Hepatic stellate cell (primary cell): ENCODE measurements at places on chromosomes 5 and 9.

- DNase-seq: peak; percentile 17
Observed at GRCh38 chr5:96855031-96855872, 21.0 kb upstream of the ERAP2 start.

GRCh38 chr9:129595311-129595741 lies 25.6 kb downstream of the C9orf50 start:
- DNase-seq: no peak

DNA sequence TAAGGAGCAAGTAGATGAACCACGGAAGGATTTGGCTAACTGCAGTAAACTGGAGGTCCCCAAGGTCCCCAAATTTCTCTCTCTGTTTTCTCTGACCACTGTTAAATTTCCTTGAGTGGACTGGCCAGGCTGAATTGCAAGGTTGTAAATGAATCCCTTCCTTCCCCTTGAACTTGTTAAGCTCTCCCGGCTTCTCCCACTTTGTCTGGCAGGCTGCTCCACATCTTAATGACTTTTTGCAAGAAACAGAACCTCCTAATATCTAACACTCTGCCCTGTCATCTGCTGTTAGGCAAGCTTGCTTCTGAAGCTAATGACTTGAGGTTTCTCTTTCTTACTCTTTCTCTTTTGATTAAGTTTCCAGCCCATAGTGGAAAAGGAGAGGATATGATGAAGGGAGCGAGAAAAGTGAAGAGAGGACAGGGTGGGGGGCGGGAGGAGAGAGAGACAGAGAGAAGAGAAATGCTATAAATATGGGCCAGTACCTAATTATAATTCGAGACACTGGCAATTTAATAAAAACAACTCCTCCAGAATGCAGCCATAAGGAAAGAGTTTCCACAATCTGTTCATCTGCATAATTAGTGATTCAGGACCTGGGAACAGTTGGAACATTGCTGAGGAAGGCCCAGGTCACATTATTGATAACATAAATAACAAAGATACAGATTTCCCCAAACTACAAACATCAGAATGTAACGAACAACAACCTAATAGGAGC lies 437.3 kb upstream of the MPDZ start:
- DNase-seq: no peak

DNA sequence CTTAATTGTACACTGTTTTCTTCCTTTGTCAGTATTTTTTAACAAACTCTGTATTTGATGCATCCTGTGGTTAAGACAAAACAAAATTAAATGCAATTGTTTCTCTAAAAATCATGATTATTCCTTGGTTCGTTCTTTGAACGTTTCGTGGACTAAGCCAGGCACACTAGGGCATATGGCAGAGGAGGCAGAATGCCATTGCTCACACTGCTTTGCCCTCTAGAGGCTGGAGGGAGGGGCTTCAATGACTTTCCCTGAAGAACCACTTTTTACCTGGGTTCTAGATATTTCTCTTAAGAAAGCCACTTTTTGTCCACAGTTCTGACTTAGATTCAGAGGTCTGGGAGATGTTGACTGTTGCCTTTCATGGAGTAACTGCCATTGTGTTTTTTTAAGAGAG lies 236.2 kb upstream of the ADAMTSL1 start:
- DNase-seq: no peak

- no peak for DNase-seq
Observed at GRCh38 chr5:131305906-131306305, 42.1 kb downstream of the CDC42SE2 start.

- no peak for DNase-seq
Observed at GRCh38 chr5:4205398-4205797, 609.8 kb downstream of the IRX1 start.

GRCh38 chr5:149143470-149143869 lies 2.2 kb downstream of the ABLIM3 start:
- peak; percentile 59 for DNase-seq

DNA sequence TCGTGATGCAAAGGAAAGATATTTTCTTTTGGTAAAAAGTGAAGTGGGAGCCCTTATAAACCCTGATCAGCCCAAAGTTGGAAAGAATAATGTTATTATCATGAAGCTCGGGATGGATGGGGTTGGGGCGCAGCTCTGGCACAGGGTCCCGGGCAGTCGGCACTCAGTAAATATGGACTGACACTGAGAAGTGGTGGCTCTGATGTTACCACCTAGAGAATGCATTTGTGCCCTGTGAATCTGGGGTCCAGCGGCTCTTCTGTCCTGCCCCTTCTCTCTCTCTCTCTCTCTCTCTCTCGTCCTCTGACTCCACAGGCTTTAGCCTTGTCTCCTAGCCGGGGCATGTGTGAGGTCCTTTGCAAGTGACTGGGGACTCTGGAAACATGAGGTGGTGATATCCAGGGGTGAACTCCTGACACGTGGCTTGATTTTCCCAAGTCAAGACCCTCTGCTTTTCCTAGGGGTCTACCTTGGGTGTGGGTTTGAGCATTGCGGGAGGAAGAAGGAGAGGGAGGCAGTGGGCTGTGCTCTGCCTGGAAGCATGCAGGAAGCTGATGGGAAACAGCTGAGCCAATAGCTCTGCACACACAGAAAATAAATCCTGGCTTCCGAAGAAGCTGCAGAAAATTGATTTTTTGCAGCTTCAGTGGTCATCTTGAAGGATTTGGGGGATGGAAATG lies 162.7 kb downstream of the MACROH2A1 start:
- no peak for DNase-seq

- no peak for DNase-seq
Observed at GRCh38 chr5:149141957-149142851, 911 bp downstream of the ABLIM3 start.

DNA sequence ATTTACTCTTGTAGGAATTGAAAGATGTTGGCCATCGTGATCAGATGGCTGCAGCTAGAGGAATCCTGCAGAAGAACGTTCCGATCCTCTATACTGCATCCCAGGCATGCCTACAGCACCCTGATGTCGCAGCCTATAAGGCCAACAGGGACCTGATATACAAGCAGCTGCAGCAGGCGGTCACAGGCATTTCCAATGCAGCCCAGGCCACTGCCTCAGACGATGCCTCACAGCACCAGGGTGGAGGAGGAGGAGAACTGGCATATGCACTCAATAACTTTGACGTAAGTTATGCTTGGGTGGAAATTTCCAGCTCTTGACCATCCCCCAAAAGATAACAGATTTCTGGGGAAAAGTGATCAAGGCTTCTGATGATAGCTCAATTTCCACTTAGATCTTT lies 50.6 kb downstream of the LRRTM2 start:
- DNase-seq: no peak

DNA sequence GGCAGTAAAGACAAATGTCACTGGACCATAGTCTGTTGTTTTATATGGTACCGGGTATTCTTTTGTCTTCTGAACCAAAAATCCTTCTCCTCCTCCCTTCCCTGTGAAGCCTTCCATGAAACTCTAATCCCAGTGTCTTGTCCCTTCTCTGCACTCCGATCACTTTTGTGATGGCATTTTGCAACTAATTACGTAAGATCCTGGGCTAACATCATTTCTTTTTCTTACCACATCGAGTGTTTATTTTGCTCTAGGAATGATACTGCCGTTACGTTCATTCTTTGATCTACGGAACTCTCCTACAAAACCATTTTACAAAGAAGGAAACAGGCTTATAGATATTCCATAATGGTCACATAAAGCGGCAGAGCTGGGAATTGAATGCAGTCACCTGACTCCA lies 33.7 kb downstream of the SNX18 start:
- no peak for DNase-seq

DNA sequence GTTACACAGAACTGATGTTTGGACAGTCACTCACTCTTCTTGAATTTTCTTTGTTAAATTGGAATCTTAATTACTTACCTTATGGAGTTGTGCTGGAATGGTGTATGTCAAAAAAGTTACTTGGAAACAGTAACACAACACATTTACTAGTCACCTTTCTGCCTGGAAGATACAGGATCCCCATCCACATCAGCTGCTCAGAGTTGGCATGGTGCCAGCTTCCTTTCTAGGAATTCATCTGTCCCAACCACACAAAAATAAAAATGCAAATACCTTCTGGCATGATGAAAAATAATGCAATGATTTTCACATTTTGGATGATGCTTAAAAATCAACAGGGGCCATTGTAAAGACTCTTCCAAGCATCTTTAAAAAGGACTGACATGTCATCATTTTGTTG lies 341.5 kb downstream of the TMEM38B start:
- DNase-seq: no peak

GRCh38 chr5:87394411-87395165 lies 18.1 kb downstream of the CCNH start:
- DNase-seq: peak; percentile 2

DNA sequence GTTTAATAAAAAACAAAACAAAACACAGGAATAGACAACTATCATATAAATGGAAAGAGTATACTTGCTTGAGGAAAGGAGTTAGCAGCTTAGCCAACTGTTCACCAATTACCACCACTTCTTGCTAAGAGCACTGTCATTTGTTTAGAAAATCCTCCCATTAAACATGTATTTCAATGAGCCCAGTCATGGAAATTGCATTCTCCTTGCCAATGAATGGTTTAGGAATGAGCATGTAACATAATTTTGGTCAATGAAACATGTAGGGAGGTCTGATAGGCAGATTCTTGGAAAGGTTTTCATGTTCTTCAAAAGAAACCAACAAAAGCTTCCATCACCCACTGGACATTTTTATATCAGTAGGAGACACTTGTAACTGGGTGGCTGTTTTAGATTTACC lies 502.8 kb upstream of the PAPPA start:
- no peak for DNase-seq

DNA sequence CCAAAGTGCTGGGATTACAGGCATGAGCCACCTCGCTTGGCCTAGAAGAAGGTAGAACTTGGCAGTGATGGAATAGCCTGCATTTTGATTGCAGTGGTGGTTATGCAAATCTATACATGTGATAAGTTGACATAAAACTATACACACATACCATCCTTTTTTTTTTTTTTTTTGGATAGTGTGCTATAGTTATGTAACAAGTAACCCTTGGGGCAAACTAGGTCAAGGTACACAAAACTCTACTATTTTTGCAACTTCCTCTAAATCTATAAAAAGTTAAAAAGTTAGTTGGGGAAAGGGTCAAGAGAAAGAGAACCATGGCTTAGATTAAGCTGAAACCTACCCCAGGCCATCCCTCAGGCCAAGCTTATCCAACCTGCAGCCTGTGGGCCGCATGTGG lies 11.1 kb downstream of the TRIM14 start:
- DNase-seq: no peak

DNA sequence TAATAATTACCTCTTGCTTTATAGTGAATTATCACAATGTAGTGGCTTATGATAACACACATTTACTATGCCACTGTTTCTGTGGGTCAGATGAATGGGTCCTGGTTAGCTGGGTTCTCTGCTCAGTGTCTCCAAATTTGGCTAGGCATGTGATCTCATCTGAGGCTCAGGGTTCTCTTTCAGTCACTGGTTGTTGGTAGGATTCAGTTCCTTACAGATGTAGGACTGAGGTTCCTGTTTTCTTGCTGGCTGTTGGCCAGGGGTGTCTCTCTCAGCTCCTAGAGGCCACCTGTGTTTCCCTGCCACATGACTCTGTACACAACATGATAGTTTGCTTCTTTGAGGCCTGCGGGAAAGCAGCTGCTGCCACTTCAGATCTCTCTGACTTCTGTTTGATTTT lies 7.1 kb downstream of the NFX1 start:
- DNase-seq: no peak

DNA sequence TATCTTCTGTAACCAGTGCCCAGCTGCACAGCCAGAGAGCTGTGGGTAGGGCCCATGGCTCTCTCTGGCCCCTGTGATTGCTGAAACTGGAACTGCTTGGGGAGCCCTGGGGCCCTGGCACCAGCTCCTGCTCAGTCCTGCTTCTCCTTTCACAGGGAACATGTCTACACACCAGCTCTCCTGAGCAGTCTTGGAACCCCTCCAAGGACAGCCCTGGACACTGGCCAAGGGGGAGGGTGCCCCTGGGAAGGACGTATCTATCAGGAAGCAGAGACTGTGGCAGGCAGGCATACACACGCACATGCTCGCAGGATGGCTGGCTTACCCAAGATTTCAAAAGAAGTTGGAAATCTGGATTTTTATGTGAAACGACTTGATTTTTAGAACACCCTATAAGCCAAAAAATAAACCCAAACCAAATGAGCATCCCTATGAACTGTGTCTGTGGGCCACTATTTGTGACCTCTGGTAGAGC lies 8.8 kb upstream of the TRAF1 start:
- DNase-seq: peak; percentile 73

DNA sequence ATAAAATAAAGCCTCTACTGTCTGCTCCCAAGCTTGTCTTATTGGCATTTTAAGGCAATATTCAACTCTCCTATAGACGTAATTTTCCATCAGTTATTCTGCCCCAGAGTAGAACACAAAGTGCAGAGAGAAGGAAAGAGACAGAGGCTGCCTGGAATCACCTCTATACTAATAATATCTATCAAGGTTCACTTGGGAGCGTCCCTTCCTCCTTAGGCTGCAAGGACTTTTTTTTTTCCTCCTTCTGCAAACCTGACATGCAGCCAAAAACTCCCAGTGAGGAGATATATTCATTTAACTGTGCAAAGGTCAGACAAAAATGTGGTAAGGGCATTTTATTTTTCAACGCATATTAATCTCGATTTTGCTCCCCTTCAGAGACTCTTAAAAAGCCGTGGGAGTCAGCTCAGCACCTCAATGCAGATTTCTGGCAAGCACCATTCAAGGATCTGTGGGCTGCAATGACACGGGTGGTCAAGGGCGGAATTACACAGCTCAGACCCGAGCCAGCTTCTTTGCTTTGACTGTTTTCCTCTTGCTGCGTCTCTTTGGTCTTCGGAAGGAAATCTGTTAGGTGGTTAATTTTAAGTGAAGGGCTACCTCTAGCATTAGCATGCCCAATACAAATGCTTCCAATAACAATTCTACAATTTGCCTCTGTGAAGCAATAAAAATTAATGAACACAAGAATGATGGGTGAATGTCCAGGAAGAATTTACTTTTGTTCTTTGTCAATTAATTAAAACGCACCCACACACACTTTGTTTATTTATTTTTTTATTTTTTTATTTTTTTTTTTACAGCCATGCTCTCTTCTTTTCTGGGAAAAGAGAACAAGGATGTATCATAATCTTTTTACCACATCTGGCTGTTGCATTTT lies 587.7 kb upstream of the GRAMD2B start:
- DNase-seq: peak; percentile 22

DNA sequence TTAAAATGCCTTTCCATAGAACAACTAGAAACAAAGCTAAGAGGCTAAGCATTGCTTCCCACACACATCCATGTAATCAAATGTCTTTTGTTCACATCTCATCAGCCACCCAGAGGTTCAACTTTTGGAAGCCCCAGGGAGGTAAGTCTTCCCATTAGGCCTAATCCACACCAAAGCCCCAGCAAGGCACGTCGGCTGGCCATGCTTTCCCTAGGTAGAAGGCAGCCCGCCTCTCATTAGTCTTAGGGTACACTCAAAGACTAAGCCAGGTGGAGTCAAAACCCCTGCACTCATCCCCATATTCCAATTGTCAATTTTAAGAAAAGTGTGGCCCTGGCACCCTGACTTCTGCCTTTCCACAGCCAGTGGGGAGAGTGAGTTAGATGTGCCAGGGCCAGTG lies 87.9 kb downstream of the ATPSCKMT start:
- no peak for DNase-seq

DNA sequence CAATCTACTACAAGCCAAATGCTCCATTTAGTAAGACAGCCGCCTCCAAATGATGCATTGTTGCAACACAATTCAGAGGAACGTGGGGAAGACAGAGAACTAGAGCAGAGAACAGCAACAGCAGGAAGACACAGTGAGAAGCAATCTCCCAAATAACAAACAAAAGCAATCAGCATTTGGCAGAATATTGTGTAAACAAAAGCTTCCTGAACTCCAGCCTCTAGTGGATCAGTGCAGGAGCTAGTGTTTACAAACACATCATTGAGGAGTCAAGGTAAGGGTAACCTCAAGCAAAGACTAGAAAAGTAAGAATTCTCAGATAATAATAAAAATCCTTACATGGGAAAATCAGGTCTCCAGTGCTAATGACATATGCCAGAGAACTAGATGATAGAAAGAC lies 20.6 kb downstream of the FST start:
- no peak for DNase-seq
